Sigmoid colon (tissue), 7 donors: ENCODE measurements at places on chromosomes 16 and 17. TPM values are rescaled to one million over a fixed set of nuclear protein-coding genes. Genes with fewer than 3 reads are reported as not detected.
A peak's percentile ranks its signal among the peaks of the same experiment; 100 is the strongest.

GRCh38 chr17:38894276-38894675 lies 24.4 kb downstream of the LASP1 start:
- peaks cover 49% of the 10 kb centered on the region for H3K36me3 ChIP-seq
- H3K27ac ChIP-seq, result peak overlapping the region; percentile 67
- H3K4me3 ChIP-seq, result no peak overlapping the region
- DNase-seq, result no peak
- H3K27me3 ChIP-seq, result no peaks in the 10 kb centered on the region
- H3K4me1 ChIP-seq, result peaks cover 59% of the 10 kb centered on the region

- H3K27ac ChIP-seq, result no peak overlapping the region
- DNase-seq, result no peak
- no peaks in the 10 kb centered on the region for H3K36me3 ChIP-seq
- H3K4me1 ChIP-seq, result no peaks in the 10 kb centered on the region
- no peak overlapping the region for H3K4me3 ChIP-seq
Measured at GRCh38 chr17:66378296-66378695, 75.9 kb downstream of the PRKCA start.

DNA sequence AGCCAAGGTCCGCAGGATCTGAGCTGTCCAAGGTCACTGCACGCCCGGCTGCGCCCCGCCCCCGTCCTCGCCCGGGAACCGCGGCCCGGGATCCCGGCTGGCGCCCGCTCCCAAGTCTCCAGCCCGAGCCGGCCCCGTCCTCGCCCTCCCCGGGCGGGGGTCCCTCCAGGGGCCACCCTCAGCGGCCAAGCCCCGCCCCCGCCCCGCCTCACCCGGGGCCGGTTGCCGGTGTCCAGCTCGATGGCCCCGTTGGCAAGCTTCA lies 216 bp downstream of the VPS9D1 start:
- H3K27ac ChIP-seq, result peak overlapping the region; percentile 98
- no peak for DNase-seq
- H3K4me3 ChIP-seq, result peak overlapping the region; percentile 79
- H3K36me3 ChIP-seq, result peaks cover 29% of the 10 kb centered on the region
- no peaks in the 10 kb centered on the region for H3K27me3 ChIP-seq

- no peaks in the 10 kb centered on the region for H3K27me3 ChIP-seq
- no peaks in the 10 kb centered on the region for H3K36me3 ChIP-seq
- no peak for DNase-seq
- H3K4me1 ChIP-seq, result no peaks in the 10 kb centered on the region
- H3K27ac ChIP-seq, result no peak overlapping the region
- H3K4me3 ChIP-seq, result no peak overlapping the region
Measured at GRCh38 chr17:57082441-57082840, 2.6 kb upstream of the AKAP1 start.

- H3K36me3 ChIP-seq, result no peaks in the 10 kb centered on the region
- DNase-seq, result no peak
- peaks cover 10% of the 10 kb centered on the region for H3K4me1 ChIP-seq
- H3K4me3 ChIP-seq, result no peak overlapping the region
- no peak overlapping the region for H3K27ac ChIP-seq
- H3K27me3 ChIP-seq, result no peaks in the 10 kb centered on the region
Measured at GRCh38 chr17:34371405-34372100, 8.5 kb upstream of the CCL1 start.

DNA sequence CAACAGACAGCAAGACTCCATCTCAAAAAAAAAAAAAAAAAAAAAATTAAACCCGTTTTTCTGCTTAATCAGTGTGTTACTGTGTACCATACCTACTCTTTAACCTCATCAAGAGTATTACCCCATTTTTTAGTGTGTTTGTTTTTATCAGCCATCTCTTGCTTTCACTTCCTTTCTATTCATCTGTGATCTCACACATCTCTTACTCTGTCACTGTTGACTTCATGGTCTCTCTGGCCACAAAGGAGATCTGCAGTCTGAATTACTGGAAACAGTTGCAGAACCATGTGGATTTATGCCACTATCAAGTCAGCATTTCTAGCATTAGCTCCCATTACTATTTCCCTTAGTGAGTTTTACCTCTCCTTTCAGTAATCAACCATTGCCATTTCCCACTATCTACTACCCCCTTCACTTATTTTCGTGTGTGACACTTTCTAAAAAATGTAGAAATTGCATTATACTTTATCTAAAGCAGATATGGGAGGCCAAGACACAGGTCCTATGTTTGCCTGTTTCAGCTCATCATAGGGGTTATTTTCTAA lies 20.1 kb downstream of the NDEL1 start:
- no peaks in the 10 kb centered on the region for H3K4me1 ChIP-seq
- peaks cover 48% of the 10 kb centered on the region for H3K36me3 ChIP-seq
- no peak for DNase-seq
- no peak overlapping the region for H3K4me3 ChIP-seq

DNA sequence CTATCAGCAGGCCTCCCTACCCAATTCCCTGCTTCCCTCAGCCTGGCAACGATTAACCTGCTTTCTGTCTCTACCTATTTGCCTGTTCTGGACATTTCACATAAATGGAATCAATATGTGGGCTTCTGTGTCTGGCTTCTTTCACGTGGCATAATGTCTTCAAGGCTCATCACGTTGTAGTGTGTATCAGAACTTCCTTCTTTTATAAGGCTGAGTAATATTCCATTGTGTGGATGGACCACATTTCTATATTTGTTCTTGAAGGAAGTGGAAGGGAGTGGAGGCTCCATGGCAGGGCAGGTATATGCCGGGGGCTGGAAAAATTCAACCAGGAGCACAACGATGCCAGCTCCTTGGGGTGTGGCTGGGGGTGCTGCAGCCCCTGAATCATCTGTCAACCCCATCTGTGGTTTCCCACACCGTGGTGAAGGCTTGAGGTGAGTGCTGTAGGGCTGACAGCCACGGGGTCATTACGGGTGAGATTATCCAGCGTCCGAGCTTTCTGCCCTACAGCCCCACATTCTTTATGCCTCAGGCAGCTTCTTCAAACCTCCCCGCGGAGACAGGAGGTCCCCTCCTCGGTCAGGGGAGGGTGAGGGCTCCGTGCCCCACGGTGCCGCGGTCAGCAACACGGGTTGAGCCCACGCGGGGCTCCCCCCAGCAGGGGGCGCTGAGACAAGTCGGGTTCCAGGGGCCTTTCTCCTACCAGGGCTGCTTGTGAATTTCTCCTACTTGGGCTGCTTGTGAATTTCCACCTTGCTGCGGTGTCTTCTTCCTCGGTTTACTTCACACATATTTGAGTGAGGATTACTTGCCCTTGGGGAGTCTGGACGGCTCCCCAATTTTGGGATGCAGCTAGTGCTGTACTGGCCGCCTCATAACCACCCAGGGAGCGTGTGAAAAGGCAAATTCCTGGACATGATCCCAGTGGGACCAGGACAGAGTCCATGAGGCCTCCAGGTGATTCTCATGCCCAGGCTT lies 18.3 kb upstream of the WFIKKN2 start:
- no peak overlapping the region for H3K4me3 ChIP-seq
- H3K27me3 ChIP-seq, result no peaks in the 10 kb centered on the region
- H3K4me1 ChIP-seq, result peaks cover 5% of the 10 kb centered on the region
- no peak for DNase-seq
- no peaks in the 10 kb centered on the region for H3K36me3 ChIP-seq
- no peak overlapping the region for H3K27ac ChIP-seq

GRCh38 chr16:64543031-64543430 lies 578.8 kb downstream of the CDH11 start:
- no peak overlapping the region for H3K27ac ChIP-seq
- no peaks in the 10 kb centered on the region for H3K4me1 ChIP-seq
- no peaks in the 10 kb centered on the region for H3K36me3 ChIP-seq
- no peak overlapping the region for H3K4me3 ChIP-seq

DNA sequence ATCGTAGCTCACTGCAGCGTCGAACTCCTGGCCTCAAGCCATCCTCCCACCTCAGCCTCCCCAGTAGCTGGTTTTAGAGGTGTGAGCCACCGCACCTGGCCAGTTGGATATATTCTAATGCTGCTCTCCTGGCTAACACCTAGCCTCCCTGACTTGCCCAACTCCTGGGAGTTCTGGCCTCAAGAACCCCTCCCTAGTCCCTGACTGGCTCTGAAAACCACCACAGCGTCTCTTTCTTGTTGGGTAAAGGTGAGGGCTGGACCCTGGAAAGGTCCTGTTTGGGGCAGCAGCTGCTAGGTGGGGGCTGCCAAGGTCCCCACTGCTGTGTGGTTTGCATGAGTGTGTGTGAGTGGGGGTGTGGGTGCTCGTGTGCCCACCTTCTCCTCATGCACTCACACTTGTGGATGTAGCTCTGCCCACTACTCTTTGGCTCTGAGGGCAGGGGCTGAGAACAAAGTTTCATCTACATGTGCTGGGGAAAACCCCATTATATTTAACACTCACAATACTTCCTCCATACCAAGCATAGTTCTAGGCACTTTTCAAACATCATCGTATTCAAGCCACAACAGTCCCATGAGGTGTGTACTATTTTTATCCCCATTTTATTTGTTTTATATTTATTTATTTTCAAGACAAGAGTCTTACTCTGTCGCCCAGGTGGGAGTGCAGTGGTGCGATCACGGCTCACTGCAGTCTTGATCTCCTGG lies 7.1 kb upstream of the SPNS3 start:
- no peaks in the 10 kb centered on the region for H3K27me3 ChIP-seq
- no peak overlapping the region for H3K4me3 ChIP-seq
- no peak for DNase-seq
- H3K4me1 ChIP-seq, result no peaks in the 10 kb centered on the region

GRCh38 chr17:2058586-2059546 lies 4.0 kb downstream of the HIC1 start:
- H3K4me3 ChIP-seq, result peak overlapping the region; percentile 75
- DNase-seq, result peak; percentile 92
- H3K27me3 ChIP-seq, result peaks cover 29% of the 10 kb centered on the region

CPHXL2 gene
- not detected for total RNA-seq

KRT24 gene
- total RNA-seq, result not detected

MYOCD gene
- 168 TPM for total RNA-seq
